Adrenal gland (tissue), 19 donors: ENCODE measurements at places on chromosomes 3 and 15. TPM values are rescaled to one million over a fixed set of nuclear protein-coding genes. Genes with fewer than 3 reads are reported as not detected.

The ACP3 gene
- 0.48 TPM for polyA plus RNA-seq

The PARP6 gene
- polyA plus RNA-seq = 464 TPM

The LPCAT4 gene
- polyA plus RNA-seq = 5.6 TPM

The TNNC1 gene
- 4.2 TPM for polyA plus RNA-seq

The SENP8 gene
- 6.0 TPM for polyA plus RNA-seq

The C3orf20 gene
- polyA plus RNA-seq = not detected

The RLBP1 gene
- 0.10 TPM for polyA plus RNA-seq

The CYP8B1 gene
- polyA plus RNA-seq = not detected

The GABRR3 gene
- not detected for polyA plus RNA-seq

The DUOXA2 gene
- polyA plus RNA-seq = 0.84 TPM
